Mammary epithelial cell (primary cell): ENCODE measurements at places on chromosomes 2 and 18.
A peak's percentile ranks its signal among the peaks of the same experiment; 100 is the strongest.

GRCh38 chr2:121334581-121335293, 49.7 kb upstream of the TFCP2L1 start:
- no peak for DNase-seq

GRCh38 chr2:16035747-16036745, 95.7 kb downstream of the MYCN start:
- DNase-seq: no peak

- no peak for DNase-seq
These were observed 1.8 kb upstream of the ID2 start for GRCh38 chr2:8679827-8680731.

GRCh38 chr2:66370824-66371223, 64.1 kb upstream of the MEIS1 start:
- no peak for DNase-seq

DNA sequence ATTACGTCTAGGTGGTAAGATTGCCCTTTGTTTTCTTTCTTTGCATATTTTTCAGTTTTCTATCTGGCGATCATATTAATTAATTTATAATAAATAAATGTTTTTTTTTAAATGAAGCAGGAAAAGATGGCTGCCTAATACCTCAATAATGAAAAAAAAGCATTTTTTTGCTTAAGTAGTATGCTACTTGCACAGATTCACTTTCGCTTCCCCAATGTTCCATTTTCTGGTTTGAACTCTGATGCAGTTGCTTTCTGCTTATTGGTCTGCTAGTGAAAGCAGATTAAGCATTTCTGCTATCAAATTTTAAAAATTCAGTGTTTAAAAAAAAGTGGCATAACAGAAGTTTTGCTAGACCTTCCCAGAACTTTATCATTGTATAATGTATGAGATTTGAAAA, 11.9 kb upstream of the TMEM182 start:
- DNase-seq: no peak

GRCh38 chr2:60353863-60354262, 199.6 kb downstream of the BCL11A start:
- no peak for DNase-seq

DNA sequence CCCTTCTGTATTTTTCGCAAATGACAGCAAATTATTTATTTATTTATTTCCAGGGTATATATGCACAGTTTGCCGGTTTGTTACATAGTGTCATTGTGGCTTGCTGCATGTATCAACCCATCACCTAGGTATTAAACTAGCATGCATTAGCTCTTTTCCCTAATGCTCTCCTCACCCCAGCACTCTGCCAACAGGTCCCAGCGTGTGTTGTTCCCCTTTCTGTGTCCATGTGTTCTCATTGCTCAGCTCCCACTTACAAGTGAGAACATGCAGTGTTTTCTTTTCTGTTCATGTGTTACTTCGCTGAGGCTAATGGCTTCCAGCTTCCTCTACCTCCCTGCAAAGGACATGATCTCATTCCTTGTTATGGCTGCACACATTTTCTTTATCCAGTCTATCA, 592.3 kb downstream of the TRIB2 start:
- peak; percentile 57 for DNase-seq

- no peak for DNase-seq
These were observed 85.1 kb downstream of the SERPINB8 start for GRCh38 chr18:64055019-64055418.

- no peak for DNase-seq
These were observed 169.8 kb downstream of the TRIM43 start for GRCh38 chr2:95761556-95761955.

GRCh38 chr18:44850001-44850400, 169.3 kb downstream of the SETBP1 start:
- DNase-seq: no peak

- no peak for DNase-seq
These were observed 90.3 kb downstream of the LPIN1 start for GRCh38 chr2:11836647-11837219.

- DNase-seq: no peak
These were observed 135.7 kb downstream of the NUP35 start for GRCh38 chr2:183259921-183260320.

DNA sequence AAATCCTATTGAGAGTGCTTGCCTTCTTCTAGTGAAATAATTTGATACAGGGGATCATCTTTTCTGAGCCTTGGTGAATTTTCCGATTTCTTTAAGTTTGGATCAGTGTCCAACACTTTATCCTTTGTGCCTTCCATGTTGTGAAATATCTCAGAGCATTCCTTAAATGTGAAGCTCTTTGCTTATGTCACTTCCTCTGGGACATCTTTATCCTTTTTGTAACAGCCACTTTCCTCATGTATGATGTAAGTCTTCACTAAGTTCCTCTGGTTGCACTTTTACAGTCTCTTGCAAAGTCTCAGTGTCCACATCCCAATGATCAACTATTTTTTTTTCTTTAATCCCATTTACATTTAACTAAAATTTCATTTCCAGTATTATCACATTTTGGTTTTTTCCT, 254.2 kb downstream of the EN1 start:
- DNase-seq: no peak
